ENCODE measurements at places on chromosomes 2 and 18. TPM values are rescaled to one million over a fixed set of nuclear protein-coding genes. Genes with fewer than 3 reads are reported as not detected.

Gene RTN4
- total RNA-seq, result 578 TPM

Gene IL1RN
- total RNA-seq, result not detected

Gene DSG1
- 0.49 TPM for total RNA-seq

Gene RFX8
- 0.49 TPM for total RNA-seq

Gene LONRF2
- 70.8 TPM for total RNA-seq

Gene PPP3R1
- total RNA-seq, result 73.8 TPM

Gene HAAO
- 1.5 TPM for total RNA-seq

Gene HTR2B
- 0.25 TPM for total RNA-seq

Gene POTEJ
- total RNA-seq, result not detected
